T-helper 17 cell (primary cell): ENCODE measurements at places on chromosomes 11 and 22. TPM values are rescaled to one million over a fixed set of nuclear protein-coding genes. Genes with fewer than 3 reads are reported as not detected.

The TMEM223 gene
- 7.3 TPM for total RNA-seq

The SLC2A11 gene
- total RNA-seq, result 9.8 TPM

The MS4A6E gene
- not detected for total RNA-seq

- H3K4me3 ChIP-seq, result peak overlapping the region; percentile 47
- H3K27ac ChIP-seq, result no peak overlapping the region
- peaks cover 2% of the 10 kb centered on the region for H3K36me3 ChIP-seq
- DNase-seq, result no peak
- peaks cover 6% of the 10 kb centered on the region for H3K4me1 ChIP-seq
Measured at GRCh38 chr11:33997584-33998251, 53.8 kb upstream of the CAPRIN1 start.

GRCh38 chr11:126383339-126384335 is 28.2 kb downstream of the ST3GAL4 start:
- no peak overlapping the region for H3K4me3 ChIP-seq
- H3K4me1 ChIP-seq, result peaks cover 2% of the 10 kb centered on the region
- no peak for DNase-seq
- no peaks in the 10 kb centered on the region for H3K27me3 ChIP-seq
- H3K36me3 ChIP-seq, result no peaks in the 10 kb centered on the region

The OR56A1 gene
- total RNA-seq, result not detected

DNA sequence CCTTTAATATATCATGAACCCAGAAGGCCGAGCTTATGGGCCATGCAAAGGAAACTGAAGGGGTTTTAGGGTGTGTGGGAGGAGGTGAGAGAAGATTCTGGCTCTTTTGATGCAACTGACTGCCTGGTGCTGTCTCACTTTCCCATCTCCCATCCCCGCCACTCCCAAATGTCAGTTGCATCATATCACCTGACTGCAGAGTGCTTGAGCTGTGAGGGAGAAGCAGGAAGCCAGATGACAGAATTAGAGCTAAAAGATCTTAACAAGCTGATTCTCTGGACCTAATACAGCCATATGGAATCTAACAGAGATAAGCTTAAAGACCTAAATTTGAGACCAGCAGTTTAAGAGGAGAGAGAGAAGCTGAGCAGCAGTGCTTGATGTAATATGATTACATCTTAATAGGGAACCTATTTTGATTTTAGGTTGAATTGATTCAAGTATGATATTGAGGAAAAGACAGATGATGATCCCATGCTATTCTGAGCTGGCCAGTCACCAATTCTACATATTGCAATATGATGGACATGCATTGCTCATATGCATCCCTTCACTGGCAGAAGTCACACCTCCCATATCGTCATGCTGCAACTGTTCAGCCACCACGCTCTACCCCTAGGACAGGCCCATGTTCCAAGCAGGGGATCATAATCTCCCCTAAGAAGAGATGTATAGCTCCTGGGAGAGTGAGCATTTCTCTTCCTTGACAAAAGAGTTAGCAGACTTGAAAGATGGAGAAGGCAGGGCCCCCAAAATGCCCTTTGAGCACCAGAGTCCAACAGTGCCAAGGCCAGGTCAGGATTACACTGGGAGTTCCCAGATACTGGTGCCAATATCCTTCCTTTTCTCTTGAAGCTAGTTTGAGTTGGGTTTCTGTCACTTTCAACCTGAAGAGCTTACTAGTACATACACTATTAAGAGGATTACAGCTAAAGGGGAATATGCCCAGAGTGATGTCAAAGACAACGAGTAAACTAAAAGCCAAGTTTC is 44.9 kb downstream of the PLEKHA7 start:
- no peaks in the 10 kb centered on the region for H3K36me3 ChIP-seq
- DNase-seq, result no peak
- H3K4me1 ChIP-seq, result peaks cover 14% of the 10 kb centered on the region
- no peaks in the 10 kb centered on the region for H3K27me3 ChIP-seq
- H3K27ac ChIP-seq, result no peak overlapping the region

The WDR74 gene
- 163 TPM for total RNA-seq

The PNPLA5 gene
- total RNA-seq, result not detected

The ADM gene
- 2.0 TPM for total RNA-seq

GRCh38 chr22:44666207-44666585 is 35.8 kb upstream of the PRR5 start:
- no peak for DNase-seq
- peaks cover 45% of the 10 kb centered on the region for H3K4me1 ChIP-seq
- H3K27ac ChIP-seq, result peak overlapping the region; percentile 91
- no peak overlapping the region for H3K4me3 ChIP-seq

The MPPED2 gene
- total RNA-seq, result 0.42 TPM

DNA sequence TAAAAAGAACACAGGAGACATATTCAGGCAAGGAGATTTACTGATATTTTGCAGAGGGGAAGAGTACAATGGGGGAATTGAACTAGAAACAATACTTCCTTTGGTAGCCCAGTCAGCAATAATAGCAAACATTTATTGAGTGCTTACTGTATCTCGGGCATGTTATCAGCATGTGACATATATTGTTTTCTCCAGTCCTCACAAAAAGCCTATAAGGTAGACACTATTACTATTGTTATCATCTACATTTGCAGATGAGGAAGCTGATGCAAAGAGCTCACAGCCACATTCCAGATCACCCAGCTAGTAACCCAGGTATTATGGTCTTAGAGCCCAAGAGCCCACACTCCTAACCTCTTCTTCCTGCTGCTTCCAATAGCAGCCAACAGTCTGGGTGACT is 27.9 kb downstream of the NAV2 start:
- H3K36me3 ChIP-seq, result peaks cover 4% of the 10 kb centered on the region
- H3K27me3 ChIP-seq, result peaks cover 16% of the 10 kb centered on the region
- H3K4me3 ChIP-seq, result no peak overlapping the region
- no peak overlapping the region for H3K27ac ChIP-seq
- DNase-seq, result no peak
- peaks cover 3% of the 10 kb centered on the region for H3K4me1 ChIP-seq

DNA sequence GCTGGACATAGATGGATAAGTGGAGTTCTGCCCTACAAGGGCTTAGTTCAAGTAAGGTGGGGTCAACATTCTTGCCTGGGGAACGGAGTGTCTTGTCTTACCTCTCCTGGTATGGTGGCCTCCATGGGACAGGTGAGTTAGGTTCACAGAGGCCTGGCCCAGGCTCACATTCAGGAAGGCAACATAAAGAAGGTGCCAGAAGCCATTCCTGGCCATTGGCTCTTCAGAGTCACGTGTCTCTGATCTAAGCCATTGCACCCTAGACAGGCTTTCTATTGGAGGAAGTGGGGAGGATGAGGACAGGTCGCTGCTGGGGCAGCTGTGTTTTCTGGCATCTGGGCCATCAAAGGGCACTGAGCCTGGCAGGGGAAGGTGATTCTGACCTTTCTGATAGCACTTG is 14.8 kb downstream of the LMO2 start:
- peaks cover 87% of the 10 kb centered on the region for H3K27me3 ChIP-seq
- no peak for DNase-seq
- H3K36me3 ChIP-seq, result peaks cover 8% of the 10 kb centered on the region
- no peak overlapping the region for H3K27ac ChIP-seq

The CHORDC1 gene
- 92.4 TPM for total RNA-seq

- H3K4me3 ChIP-seq, result no peak overlapping the region
- H3K36me3 ChIP-seq, result no peaks in the 10 kb centered on the region
- no peaks in the 10 kb centered on the region for H3K4me1 ChIP-seq
- no peak for DNase-seq
Measured at GRCh38 chr11:110027627-110028371, 65.4 kb upstream of the ZC3H12C start.

The RRAS2 gene
- 19.1 TPM for total RNA-seq

- H3K4me3 ChIP-seq, result peak overlapping the region; percentile 41
- peaks cover 13% of the 10 kb centered on the region for H3K4me1 ChIP-seq
- DNase-seq, result no peak
- H3K36me3 ChIP-seq, result no peaks in the 10 kb centered on the region
- H3K27ac ChIP-seq, result no peak overlapping the region
Measured at GRCh38 chr22:19844377-19845053, 10.2 kb downstream of the GNB1L start.

The RBM7 gene
- total RNA-seq, result 59.2 TPM

The IGLL1 gene
- total RNA-seq, result not detected

The LMO2 gene
- total RNA-seq, result 2.1 TPM

- no peak for DNase-seq
- H3K4me3 ChIP-seq, result no peak overlapping the region
- peaks cover 2% of the 10 kb centered on the region for H3K36me3 ChIP-seq
Measured at GRCh38 chr22:41537203-41537602, 7.1 kb downstream of the POLR3H start.

- H3K36me3 ChIP-seq, result no peaks in the 10 kb centered on the region
- no peaks in the 10 kb centered on the region for H3K4me1 ChIP-seq
- no peak for DNase-seq
- no peak overlapping the region for H3K27ac ChIP-seq
- H3K27me3 ChIP-seq, result no peaks in the 10 kb centered on the region
Measured at GRCh38 chr11:79139900-79140299, 300.9 kb downstream of the TENM4 start.

The CENATAC gene
- 116 TPM for total RNA-seq

The FADS1 gene
- 4.6 TPM for total RNA-seq

The GRIK4 gene
- 0.05 TPM for total RNA-seq

- no peak for DNase-seq
- H3K4me1 ChIP-seq, result no peaks in the 10 kb centered on the region
- no peak overlapping the region for H3K4me3 ChIP-seq
- no peaks in the 10 kb centered on the region for H3K36me3 ChIP-seq
Measured at GRCh38 chr11:103893371-103893770, 143.1 kb upstream of the DDI1 start.

The RAPSN gene
- total RNA-seq, result 3.1 TPM

The TEX12 gene
- 0.32 TPM for total RNA-seq

DNA sequence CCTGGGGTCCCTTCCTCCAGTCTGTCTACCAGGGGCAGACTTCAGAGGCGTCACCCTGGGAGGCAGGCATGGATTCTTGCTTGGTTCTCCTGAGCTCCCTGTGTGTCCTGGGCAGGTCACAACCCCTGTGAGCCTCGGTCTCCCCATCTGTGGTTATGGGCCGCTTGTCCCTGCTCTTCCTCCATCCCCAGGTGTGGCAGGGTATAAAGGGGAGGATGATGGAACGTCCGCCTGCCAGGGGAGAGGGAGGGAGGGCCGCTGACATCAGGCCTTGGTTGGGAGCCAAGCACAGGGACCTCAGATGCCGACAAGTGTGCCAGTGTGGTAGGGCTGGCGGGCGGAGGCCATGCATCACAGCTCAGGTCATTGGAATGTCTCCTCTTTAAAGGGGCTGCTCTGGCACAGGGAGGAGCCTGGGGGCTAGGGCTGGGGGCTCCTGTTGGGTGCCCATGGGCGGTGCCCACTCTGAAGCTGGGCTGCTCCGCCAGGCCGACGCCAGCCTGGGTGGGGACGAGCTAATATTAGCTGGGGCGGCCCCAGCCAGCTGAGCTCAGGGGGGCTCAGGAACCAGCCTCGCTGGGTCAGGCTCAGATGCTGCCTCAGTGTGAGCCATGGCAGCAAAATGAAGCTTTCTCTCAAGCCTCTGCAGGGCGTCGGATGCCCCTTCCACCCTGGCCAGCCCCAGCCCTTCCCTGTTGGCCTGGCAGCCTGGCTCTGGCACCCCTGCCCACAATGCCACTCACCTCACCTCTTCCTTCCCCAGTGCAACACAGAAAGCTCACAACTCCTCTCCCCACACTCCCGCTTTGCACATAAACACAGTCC is 12.8 kb downstream of the KCNC1 start:
- DNase-seq, result no peak
- H3K27me3 ChIP-seq, result peaks cover 75% of the 10 kb centered on the region
- H3K36me3 ChIP-seq, result peaks cover 5% of the 10 kb centered on the region
- H3K4me1 ChIP-seq, result no peaks in the 10 kb centered on the region
- no peak overlapping the region for H3K27ac ChIP-seq

GRCh38 chr11:6614446-6614845 is 2.4 kb upstream of the TAF10 start:
- peaks cover 33% of the 10 kb centered on the region for H3K4me1 ChIP-seq
- DNase-seq, result no peak
- H3K27ac ChIP-seq, result no peak overlapping the region
- no peaks in the 10 kb centered on the region for H3K27me3 ChIP-seq
- peaks cover 11% of the 10 kb centered on the region for H3K36me3 ChIP-seq

DNA sequence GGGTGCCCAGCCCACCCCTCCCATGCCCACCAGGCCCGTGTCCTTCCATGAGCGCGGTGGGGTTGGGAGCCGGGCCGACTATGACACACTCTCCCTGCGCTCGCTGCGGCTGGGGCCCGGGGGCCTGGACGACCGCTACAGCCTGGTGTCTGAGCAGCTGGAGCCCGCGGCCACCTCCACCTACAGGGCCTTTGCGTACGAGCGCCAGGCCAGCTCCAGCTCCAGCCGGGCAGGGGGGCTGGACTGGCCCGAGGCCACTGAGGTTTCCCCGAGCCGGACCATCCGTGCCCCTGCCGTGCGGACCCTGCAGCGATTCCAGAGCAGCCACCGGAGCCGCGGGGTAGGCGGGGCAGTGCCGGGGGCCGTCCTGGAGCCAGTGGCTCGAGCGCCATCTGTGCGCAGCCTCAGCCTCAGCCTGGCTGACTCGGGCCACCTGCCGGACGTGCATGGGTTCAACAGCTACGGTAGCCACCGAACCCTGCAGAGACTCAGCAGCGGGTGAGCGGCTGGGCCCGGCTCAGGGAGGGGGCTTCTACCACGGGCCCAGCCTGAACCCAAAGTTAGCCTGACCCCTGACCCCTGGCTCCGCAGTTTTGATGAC is 3.0 kb downstream of the PKP3 start:
- no peak overlapping the region for H3K27ac ChIP-seq
- H3K36me3 ChIP-seq, result no peaks in the 10 kb centered on the region
- peak overlapping the region; percentile 58 for H3K4me3 ChIP-seq

DNA sequence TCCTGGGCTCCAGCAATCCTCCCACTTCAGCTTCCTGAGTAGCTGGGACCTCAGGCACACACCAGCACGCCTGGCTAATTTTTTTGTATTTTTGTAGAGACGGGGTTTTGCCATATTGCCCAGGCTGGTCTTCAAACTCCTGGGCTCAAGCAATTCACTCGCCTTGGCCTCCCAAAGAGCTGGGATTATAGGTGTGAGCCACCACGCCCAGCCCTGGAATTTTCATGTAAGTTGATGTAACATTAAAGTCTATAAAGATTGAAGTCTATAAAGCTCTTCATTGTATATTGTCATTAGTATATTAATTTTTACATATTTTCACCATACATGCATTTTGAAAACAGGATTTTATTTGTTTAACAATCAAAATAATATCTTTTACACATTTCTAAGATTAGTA is 12.5 kb upstream of the DDX17 start:
- DNase-seq, result no peak
- peaks cover 2% of the 10 kb centered on the region for H3K36me3 ChIP-seq
- peaks cover 4% of the 10 kb centered on the region for H3K27me3 ChIP-seq
- no peaks in the 10 kb centered on the region for H3K4me1 ChIP-seq
- H3K27ac ChIP-seq, result no peak overlapping the region

DNA sequence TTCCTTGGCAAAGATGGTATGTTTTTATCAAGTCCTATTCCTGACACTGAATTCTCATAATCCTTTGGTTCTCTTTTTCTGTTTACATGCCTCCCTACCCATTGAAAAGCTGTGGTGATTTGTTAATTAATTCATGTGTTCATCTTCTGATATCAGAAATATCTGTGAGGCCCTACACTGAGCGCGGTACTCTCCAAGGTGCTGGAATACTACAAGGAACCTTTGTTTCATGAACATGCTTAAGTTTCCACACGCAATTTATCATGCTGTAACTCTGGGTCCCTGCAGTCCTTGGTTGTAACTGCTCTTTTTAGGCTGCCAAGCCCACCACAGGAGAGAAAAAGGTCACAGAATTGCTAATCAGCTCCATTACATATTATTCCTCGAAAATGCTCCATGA is 331.8 kb downstream of the FAT3 start:
- DNase-seq, result no peak
- no peaks in the 10 kb centered on the region for H3K4me1 ChIP-seq
- H3K27me3 ChIP-seq, result no peaks in the 10 kb centered on the region
- H3K27ac ChIP-seq, result no peak overlapping the region

- peaks cover 5% of the 10 kb centered on the region for H3K36me3 ChIP-seq
- no peak overlapping the region for H3K4me3 ChIP-seq
- no peak for DNase-seq
- H3K27me3 ChIP-seq, result no peaks in the 10 kb centered on the region
- peak overlapping the region; percentile 27 for H3K27ac ChIP-seq
- peaks cover 15% of the 10 kb centered on the region for H3K4me1 ChIP-seq
Measured at GRCh38 chr11:61787928-61788491, 4.4 kb downstream of the TMEM258 start.
